ENCODE measurements at places on chromosomes 7 and 10.
A peak's percentile ranks its signal among the peaks of the same experiment; 100 is the strongest.

DNA sequence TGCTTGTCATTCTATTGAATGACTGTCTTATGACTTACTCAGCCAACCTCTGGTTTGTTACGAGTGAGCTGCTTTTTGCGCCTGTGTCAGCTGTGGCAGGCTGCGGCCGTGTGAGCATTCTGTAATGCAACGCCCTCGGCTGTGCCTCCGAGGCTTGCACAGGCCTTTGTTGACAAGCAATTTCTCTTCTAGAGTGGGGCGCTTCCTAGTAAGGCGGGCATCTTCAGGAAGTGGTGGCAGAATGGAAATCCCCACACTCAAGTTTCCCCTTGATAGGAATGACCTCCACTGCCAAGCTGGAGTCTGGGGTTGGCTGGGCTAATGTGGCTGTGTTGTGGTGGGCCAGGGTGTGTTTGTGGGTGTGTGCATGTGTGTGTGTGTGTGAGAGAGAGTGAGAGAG, 20.2 kb upstream of the TMEM178B start:
- peak; percentile 61 for DNase-seq

DNA sequence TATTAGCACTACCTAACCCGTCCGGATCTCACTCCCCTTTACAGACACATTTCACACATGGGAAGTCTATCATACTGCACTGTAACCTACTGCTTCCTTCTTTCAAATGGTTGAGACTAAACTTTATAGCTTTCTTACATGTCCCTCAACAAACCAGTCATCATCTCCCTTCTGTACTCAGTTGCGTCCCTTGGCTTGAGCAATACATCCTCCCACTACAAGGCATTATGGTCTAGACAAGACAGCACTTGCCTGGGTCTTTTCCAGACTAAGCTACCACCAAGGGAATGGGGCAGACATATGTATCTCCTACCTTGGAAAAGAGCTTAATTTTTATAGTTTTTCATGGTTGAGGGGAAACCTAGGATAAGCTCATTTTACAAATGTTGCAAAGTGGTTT, 575.2 kb downstream of the KCNMA1 start:
- no peak for DNase-seq

- no peak for DNase-seq
Measured at GRCh38 chr7:2309889-2310331, 4.3 kb downstream of the SNX8 start.

- no peak for DNase-seq
Measured at GRCh38 chr7:37372750-37373149, 75.9 kb downstream of the ELMO1 start.

DNA sequence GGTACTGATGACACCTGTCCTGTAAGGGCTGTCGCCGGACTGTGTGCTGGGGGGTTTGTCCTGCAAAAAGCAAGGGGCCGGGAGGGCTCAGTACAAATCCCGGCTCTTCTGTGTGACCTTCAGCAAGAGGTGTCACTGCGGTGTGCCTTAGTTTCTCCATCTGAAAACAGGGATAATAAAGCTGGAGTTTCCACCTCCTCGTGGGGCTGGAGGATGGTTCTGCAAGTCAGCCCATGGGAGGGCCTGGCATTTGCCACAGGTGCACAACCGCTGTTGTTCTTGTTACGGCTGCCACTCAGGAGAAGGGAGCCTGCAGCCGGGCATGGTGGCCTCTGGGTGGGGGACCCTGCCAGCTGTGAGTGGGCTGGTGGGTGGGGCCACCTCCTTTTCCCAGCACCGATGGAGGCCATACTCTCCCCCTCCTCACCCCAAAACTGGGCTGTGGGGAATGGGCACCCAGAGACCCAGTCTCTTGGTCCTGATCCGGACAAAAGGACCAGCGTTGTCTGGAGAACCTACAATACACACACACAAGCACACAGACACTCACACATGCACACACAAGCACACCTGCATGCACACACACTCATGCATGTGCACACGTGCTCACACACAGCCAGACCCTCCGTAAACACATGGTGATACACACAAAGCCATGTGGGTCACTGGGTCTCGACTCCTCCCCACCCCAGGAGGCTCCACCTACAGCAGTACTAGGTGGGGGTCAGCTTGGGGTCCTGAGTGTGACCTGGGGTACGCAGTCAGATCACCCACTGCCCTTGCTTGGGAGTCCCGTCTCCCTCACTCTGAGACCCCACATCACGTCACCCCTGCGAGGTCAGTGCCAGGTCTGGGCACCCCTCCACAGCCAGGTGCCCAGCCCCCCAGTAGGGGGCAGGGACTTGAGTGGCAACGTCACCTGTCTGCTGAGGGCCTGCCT, 34.1 kb downstream of the ELFN1 start:
- DNase-seq, result no peak

GRCh38 chr10:17506390-17506789, 52.0 kb upstream of the ST8SIA6 start:
- DNase-seq, result no peak

- DNase-seq, result no peak
Measured at GRCh38 chr7:94160719-94161435, 156.7 kb upstream of the BET1 start.

GRCh38 chr7:127152423-127152822, 100.3 kb downstream of the GRM8 start:
- DNase-seq, result no peak

GRCh38 chr10:43287056-43288007, 20.5 kb upstream of the RASGEF1A start:
- DNase-seq, result no peak

DNA sequence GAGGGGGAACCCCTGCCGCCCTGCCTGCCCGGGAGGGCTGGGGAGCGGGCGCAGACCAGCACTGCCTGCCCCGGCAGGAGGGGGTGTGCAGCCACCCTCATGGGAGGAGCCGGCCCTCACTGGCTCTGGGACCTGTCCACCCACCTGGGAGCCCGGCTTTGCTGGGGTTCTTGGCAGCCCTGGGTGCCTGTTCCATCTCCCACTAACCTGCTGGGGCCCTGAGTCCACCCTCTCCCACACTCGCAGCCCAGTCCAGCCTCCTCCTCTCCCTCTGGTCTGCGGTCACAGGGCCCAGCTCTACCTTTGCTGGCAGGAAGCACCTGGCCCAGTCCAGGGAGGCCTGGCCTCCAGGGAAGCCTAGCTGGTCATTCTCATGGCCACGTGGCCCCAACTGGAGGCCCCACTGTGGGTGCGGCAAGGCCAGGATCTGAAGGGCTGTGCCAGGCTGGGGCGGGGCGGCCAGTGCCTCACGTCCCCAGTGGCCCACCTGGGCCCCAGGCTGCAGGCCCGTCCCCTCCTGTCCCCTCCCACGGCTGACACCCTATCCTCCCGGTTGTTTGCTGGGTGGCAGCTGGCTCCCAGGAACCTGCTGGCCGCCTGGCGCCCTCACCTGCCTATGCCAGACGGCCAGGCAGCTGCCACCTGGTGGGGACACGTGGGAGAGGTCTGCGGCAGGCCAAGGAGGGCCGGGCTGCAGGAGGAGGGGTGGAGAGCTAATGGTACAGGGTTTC, at the start of gene TMEM184A:
Gene TMEM184A (minus strand): TSS at position 393 of the 731 bp plus-strand sequence. CDS start 721 bp downstream, outside the sequence.
- DNase-seq, result peak; percentile 92

DNA sequence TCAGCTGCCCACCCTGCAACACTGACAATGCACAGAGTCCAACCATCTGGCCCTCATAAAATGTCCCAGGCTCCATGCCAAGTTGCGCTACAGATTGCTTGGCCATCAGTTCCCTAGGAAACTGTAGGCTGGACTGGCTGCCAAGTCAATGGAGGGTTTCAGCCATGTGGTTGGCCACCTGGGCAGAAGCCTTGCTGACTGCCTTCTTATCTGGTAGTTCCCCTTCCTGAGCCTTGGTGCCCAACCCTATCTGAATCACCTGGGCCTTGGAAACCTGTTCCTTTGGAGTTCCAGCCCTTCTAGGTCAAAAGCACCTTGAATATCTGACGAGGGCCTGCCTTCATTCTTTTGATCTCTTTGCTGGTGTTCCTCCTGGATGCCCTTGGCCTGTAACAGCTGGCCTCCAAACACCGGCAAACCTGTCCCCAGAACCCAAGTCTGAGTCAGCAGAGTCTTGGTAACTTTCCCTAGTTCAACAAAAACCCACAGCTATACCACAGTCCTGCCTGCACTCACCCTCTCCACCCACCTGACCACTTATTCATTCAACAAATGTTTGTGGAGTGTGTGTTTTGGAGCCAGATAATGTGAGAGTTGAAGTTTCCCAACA, 37.4 kb upstream of the KDM7A start:
- DNase-seq, result no peak

DNA sequence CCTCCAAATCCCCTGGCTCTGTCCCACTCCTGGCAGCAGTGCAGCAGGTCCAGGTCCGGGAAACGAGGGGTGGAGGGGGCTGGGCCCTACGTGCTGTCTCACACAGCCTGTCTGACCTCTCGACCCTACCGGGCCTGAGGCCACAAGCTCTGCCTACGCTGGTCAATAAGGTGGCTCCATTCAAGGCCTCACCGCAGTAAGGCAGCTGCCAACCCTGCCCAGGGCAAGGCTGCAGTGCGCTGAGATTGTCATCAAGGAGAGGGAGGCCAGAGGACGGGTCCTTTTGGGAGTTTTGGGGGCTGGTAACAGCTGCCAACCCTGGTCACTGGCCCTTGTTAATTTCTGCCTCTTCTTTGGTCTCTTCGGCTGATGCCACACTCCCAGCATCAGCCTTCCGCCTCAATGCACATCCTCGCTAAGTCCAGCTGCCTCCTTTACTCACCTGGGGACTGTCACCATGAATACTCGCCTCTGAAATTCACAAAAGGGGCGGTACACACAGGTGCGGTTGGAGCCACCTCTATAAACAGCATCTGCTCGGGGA, 3.5 kb downstream of the EPO start:
- no peak for DNase-seq

GRCh38 chr7:31123726-31124125, 71.6 kb downstream of the ADCYAP1R1 start:
- no peak for DNase-seq

DNA sequence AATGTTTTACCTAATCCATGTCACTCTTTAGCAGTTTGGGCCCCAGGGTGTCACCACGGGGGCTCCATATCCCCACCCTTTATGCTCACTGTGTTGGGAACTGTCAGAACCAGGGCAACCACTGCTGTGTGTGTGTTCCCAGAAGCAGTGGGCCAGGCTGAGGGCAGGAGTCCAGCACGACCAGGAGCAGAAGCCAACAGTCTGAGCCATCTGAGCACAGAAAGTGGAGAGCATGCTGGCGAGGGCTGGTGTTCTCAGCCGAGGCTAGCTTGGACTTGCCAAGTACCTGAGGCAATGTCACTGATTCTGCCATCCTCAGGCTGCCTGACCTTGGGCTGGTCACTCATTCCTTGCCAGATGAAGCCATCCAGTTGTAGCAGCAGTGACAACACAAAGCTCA, 285.0 kb downstream of the BMPER start:
- DNase-seq, result no peak

GRCh38 chr10:68606918-68607317, 46.8 kb downstream of the TET1 start:
- DNase-seq, result no peak

GRCh38 chr7:105787793-105788192, 88.6 kb downstream of the ATXN7L1 start:
- DNase-seq, result no peak

GRCh38 chr7:27277628-27278027, 35.0 kb downstream of the EVX1 start:
- no peak for DNase-seq

DNA sequence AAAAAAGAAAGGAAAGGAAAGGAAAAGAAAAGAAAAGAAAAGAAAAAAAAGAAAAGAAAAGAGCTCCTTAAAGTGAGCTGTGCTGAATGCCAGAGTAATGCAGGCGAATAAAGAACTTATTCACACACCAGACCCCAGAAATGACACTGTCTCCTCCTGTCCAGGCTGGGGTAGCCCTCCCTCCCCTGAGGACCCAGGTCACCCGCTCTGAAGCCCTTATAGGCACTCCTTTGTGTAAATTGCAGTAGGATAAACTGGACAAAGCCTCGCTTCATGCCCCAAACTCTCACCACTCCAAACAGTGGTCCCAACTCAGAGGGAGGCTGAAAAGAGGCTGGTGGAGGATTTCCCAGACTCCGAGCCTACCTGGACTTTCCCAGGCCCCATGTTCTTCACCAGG, 46.3 kb downstream of the PKD1L1 start:
- no peak for DNase-seq

- no peak for DNase-seq
Measured at GRCh38 chr10:78464856-78465267, 431.2 kb downstream of the RPS24 start.

DNA sequence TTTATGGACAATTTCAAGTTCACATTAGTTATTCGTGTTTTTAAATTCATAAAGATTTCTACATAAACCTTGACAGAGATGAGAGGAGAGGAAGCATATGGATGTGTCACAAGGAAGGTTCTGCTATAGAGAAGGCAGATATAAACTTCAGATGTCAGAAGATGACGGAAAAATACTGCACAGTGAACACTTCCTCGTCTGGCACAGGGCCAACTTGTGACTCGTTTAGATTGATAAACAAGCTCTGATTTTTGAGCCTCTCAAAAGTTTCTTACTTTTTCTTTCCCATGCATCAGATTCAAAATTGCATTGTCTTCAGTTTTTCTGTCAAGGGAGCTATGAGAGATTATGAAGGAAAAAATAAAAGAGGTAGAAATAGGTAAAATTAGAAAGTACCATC, 156.4 kb upstream of the MINDY3 start:
- DNase-seq, result no peak

DNA sequence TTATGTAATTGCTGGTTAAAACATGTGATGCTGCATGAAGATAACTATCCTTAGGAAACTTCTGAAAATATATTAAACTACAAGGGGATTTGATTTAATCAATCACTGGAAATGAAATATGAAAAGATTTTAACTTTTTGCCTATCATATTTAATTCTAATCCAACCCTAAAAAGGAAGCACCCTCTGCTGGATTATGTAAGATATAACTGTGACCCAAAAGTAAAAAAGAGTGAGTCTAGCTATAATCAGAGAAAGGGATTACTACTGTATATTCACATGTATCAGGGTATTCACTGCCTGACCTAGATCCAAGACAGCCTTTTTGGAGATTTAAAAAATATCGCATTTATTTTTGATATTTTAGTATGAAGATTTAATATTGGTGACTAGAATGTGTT, 295.5 kb downstream of the MDFIC start:
- DNase-seq, result no peak
